ENCODE measurements at places on chromosomes 13 and 19.

DNA sequence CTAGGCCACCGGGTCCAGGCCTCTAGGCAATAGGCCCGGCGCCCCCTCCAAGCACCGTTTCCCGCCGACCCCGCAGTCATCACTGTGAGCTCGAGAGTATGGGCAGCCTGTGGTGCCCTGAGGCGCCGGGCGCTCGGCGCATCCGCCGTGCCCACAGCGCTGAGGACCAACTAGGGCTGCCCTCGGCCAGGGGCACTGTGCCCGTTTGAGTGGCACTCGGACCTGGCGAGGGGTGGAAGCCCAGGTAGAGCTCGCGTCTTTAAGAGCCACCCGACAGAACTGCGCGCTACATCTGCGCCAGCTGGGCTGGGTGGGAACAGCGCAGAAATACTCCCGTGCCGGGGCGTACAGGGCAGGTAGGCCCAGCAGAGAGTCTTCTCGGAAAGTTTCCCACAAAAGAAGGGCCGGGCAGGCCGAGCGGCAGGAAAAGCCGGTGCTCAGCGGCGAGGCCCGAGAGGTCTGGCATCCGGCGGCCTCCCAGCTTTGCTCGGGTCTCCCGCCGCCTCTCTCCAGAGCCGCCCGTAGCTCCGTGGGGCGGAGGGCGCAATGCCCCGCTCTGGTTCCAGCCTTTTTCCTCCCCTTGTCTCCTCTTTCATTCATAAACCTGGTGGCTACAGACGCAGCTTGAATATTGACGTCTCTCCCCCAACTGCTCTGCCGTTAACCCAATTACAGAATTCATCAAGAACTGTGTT lies 5.4 kb upstream of the SOX1 start:
- no peak for DNase-seq
- H3K27me3 ChIP-seq: peaks cover 96% of the 10 kb centered on the region
- no peak overlapping the region for H3K4me3 ChIP-seq
- H3K27ac ChIP-seq: no peak overlapping the region
- H3K4me1 ChIP-seq: no peaks in the 10 kb centered on the region

DNA sequence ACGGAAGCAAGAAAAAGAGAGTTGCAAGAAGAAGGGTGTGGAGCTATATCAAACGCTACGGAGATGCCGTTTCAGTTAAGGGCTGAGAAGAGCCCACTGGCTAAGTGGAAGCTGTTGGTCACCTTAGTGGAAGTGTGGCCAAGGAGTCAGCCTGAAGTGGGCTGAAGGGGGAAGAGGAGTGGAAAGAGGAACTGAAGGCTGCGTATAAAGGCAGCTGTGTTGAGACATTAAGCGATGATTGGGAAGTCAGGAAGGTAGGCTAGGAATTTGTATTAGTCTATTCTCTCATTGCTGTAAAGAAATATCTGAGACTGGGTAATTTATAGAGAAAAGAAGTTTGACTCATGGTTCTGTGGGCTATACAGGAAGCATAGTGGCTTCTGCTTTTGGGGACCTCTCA lies 14.1 kb upstream of the FRY start:
- H3K27ac ChIP-seq: peak overlapping the region; percentile 34
- H3K4me1 ChIP-seq: peaks cover 26% of the 10 kb centered on the region
- H3K4me3 ChIP-seq: no peak overlapping the region
- peak; percentile 75 for DNase-seq
- H3K27me3 ChIP-seq: no peaks in the 10 kb centered on the region

GRCh38 chr13:92122186-92122853 lies 723.9 kb downstream of the GPC5 start:
- H3K4me3 ChIP-seq: no peak overlapping the region
- no peaks in the 10 kb centered on the region for H3K4me1 ChIP-seq
- no peak for DNase-seq

DNA sequence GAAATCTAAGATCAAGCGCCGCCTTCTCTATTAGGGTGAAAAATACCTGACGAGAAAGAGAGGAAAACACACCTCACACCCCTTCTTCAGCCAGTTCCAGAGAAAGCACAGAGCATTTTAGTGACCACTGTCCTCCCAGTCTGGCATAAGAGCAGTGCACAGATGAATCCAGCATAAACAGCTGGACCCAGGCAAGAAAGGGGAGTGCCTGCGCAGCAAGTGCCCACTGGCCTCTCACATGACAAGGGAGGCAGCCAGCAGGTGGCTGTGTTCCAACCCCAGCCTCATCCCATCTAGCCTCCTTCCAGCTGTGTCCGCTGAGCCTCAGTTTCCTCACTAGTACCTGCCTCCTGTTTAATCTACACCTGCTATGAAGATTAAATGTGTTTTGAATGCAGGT lies 8.0 kb downstream of the MED26 start:
- H3K4me1 ChIP-seq: peaks cover 13% of the 10 kb centered on the region
- H3K27ac ChIP-seq: peak overlapping the region; percentile 7
- DNase-seq: no peak
- no peak overlapping the region for H3K4me3 ChIP-seq
- H3K27me3 ChIP-seq: no peaks in the 10 kb centered on the region

- H3K27ac ChIP-seq: no peak overlapping the region
- H3K4me1 ChIP-seq: no peaks in the 10 kb centered on the region
- H3K4me3 ChIP-seq: no peak overlapping the region
- DNase-seq: no peak
These were observed 265.9 kb downstream of the MYO16 start for GRCh38 chr13:108895220-108895704.

GRCh38 chr13:111973605-111974340 lies 93.2 kb upstream of the SOX1 start:
- H3K36me3 ChIP-seq: no peaks in the 10 kb centered on the region
- no peak overlapping the region for H3K27ac ChIP-seq
- H3K4me1 ChIP-seq: no peaks in the 10 kb centered on the region
- H3K27me3 ChIP-seq: no peaks in the 10 kb centered on the region
- no peak overlapping the region for H3K4me3 ChIP-seq

DNA sequence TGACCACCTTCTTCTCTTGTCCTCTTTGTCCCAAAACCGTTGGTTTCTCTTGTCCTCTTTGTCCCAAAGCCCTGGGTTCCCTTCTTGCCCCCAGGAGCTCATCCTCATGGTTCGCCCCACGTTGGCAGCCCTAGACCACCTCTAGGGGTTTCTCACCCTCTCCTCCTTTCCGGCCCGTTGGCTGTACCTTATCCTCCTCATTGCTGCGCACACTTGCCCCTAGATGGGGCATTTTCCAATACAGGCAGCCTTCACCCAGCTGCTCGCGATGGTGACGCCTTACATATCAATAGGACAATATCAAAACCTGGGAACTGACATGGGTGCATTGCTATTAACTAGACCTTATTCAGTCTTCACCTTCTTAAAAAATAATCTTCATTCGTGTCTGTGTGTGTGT lies 86.5 kb downstream of the IPO5 start:
- H3K36me3 ChIP-seq: no peaks in the 10 kb centered on the region
- no peak overlapping the region for H3K27ac ChIP-seq
- no peaks in the 10 kb centered on the region for H3K4me1 ChIP-seq
- DNase-seq: no peak
- H3K4me3 ChIP-seq: no peak overlapping the region
- no peaks in the 10 kb centered on the region for H3K27me3 ChIP-seq

DNA sequence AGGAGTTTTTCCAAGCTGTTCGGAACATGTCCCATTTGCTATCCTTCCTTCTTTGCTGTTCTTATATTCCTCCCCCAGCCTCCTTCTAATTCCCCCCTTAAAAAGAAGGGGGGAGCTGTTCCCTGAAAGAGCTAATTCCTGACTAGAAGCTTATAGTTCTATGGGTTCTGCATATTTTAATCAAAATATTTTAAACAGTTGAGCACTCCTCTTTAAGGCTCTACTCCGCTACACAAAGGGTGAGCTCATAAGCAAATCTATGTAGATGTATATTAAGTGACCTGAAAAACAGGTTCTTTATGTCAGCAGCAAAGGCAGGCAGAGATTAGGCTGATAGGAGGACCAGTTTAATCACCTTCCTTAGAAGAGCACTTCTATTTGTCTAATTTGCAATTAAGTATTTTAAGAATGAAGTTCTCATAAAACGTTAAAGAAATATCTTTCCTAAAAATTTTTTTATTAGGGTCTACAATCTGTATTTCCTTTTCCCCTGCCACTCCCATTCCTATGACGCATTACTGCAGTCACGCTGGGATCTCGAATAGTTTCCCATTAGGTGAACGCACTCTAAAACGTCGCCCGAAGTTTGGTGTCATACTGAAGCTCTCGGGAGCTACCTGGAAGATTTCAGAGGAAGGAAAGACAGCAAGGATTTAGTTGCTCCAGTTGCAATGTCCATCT lies 5.2 kb downstream of the EFNB2 start:
- H3K27ac ChIP-seq: no peak overlapping the region
- H3K4me3 ChIP-seq: no peak overlapping the region
- H3K36me3 ChIP-seq: no peaks in the 10 kb centered on the region
- peaks cover 17% of the 10 kb centered on the region for H3K4me1 ChIP-seq
- peaks cover 76% of the 10 kb centered on the region for H3K27me3 ChIP-seq

- no peaks in the 10 kb centered on the region for H3K27me3 ChIP-seq
- H3K27ac ChIP-seq: no peak overlapping the region
- DNase-seq: no peak
- no peak overlapping the region for H3K4me3 ChIP-seq
These were observed 56.7 kb downstream of the GNG7 start for GRCh38 chr19:2645826-2646225.

GRCh38 chr13:24074678-24075077 lies 85.8 kb upstream of the SPATA13 start:
- peaks cover 5% of the 10 kb centered on the region for H3K4me1 ChIP-seq
- H3K27me3 ChIP-seq: no peaks in the 10 kb centered on the region
- DNase-seq: peak; percentile 35
- H3K36me3 ChIP-seq: no peaks in the 10 kb centered on the region
- H3K4me3 ChIP-seq: no peak overlapping the region

- DNase-seq: no peak
- no peaks in the 10 kb centered on the region for H3K4me1 ChIP-seq
- no peak overlapping the region for H3K4me3 ChIP-seq
- H3K27ac ChIP-seq: no peak overlapping the region
- H3K27me3 ChIP-seq: no peaks in the 10 kb centered on the region
These were observed 83.8 kb upstream of the KL start for GRCh38 chr13:32932376-32932775.

DNA sequence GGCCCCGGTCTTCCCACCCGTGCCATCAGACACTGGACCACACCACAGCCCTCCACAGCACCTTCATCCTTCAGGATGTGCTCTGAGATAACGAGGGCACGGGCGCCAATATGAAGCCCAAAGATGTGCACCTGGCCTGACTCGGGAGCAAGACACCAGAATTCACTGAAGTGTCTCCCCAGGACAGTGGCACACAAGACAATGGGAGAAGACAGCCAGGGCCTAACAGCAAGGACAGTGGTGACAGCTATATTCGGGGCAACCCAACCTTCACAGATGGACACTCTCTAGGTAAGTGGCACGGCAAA lies 7.2 kb downstream of the DDX39A start:
- no peak overlapping the region for H3K4me3 ChIP-seq
- no peaks in the 10 kb centered on the region for H3K27me3 ChIP-seq
- H3K4me1 ChIP-seq: peaks cover 10% of the 10 kb centered on the region
- H3K27ac ChIP-seq: no peak overlapping the region

- no peak overlapping the region for H3K27ac ChIP-seq
- no peaks in the 10 kb centered on the region for H3K27me3 ChIP-seq
- H3K36me3 ChIP-seq: no peaks in the 10 kb centered on the region
- no peak for DNase-seq
- no peaks in the 10 kb centered on the region for H3K4me1 ChIP-seq
These were observed 111.4 kb downstream of the STOML3 start for GRCh38 chr13:38879278-38879677.

GRCh38 chr13:110932588-110932987 lies 17.7 kb upstream of the ANKRD10 start:
- H3K36me3 ChIP-seq: no peaks in the 10 kb centered on the region
- no peak overlapping the region for H3K27ac ChIP-seq
- peaks cover 4% of the 10 kb centered on the region for H3K27me3 ChIP-seq
- DNase-seq: no peak
- H3K4me3 ChIP-seq: no peak overlapping the region

DNA sequence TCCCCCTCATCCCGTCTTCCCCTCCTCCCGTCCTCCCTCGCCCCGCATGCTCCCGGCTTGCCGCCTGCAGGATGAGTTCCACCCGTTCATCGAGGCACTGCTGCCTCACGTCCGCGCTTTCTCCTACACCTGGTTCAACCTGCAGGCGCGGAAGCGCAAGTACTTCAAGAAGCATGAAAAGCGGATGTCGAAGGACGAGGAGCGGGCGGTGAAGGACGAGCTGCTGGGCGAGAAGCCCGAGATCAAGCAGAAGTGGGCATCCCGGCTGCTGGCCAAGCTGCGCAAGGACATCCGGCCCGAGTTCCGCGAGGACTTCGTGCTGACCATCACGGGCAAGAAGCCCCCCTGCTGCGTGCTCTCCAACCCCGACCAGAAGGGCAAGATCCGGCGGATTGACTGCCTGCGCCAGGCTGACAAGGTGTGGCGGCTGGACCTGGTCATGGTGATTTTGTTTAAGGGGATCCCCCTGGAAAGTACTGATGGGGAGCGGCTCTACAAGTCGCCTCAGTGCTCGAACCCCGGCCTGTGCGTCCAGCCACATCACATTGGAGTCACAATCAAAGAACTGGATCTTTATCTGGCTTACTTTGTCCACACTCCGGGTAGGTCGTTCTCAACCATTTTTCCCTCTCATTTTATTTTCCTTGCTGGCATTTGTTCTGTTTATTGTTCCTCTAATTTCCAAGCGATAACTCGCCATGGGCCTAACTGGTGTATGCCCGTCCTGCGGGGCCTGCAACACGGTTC lies 29.8 kb downstream of the NFIX start:
- DNase-seq: peak; percentile 11
- H3K4me1 ChIP-seq: peaks cover 36% of the 10 kb centered on the region
- no peaks in the 10 kb centered on the region for H3K36me3 ChIP-seq
- H3K4me3 ChIP-seq: peak overlapping the region; percentile 60
- H3K27me3 ChIP-seq: peaks cover 10% of the 10 kb centered on the region

GRCh38 chr19:16274447-16274846 lies 50.2 kb upstream of the KLF2 start:
- H3K4me3 ChIP-seq: no peak overlapping the region
- no peak overlapping the region for H3K27ac ChIP-seq
- no peaks in the 10 kb centered on the region for H3K36me3 ChIP-seq
- DNase-seq: no peak

- H3K27me3 ChIP-seq: no peaks in the 10 kb centered on the region
- no peak overlapping the region for H3K27ac ChIP-seq
- no peaks in the 10 kb centered on the region for H3K4me1 ChIP-seq
- peak; percentile 4 for DNase-seq
These were observed 16.2 kb downstream of the UNC13A start for GRCh38 chr19:17671906-17672305.

DNA sequence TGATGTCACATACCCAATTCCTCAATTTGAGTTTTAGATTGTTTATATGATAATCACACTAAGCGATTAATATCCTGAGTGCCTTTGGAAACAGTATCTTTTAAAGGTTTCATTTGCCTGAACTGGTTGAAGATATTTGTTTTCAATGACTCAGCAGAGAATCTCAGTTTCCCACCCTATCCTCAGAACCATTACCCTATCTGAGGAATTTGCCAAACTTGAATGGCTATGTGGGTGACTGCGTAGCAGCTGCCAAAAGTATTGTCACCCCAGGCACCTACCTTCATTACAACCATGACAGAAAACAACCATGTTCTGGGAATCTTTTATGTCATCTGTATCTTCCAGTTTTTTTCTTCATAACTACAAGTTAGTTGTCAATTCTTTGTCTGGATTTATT lies 440.1 kb upstream of the NBEA start:
- H3K4me3 ChIP-seq: no peak overlapping the region
- no peaks in the 10 kb centered on the region for H3K4me1 ChIP-seq
- H3K27me3 ChIP-seq: no peaks in the 10 kb centered on the region

GRCh38 chr19:23596872-23597271 lies 90.1 kb downstream of the ZNF675 start:
- no peak overlapping the region for H3K27ac ChIP-seq
- H3K36me3 ChIP-seq: no peaks in the 10 kb centered on the region
- H3K27me3 ChIP-seq: no peaks in the 10 kb centered on the region

GRCh38 chr13:84208246-84208910 lies 326.1 kb upstream of the SLITRK1 start:
- DNase-seq: no peak
- no peaks in the 10 kb centered on the region for H3K36me3 ChIP-seq
- H3K27ac ChIP-seq: no peak overlapping the region
- H3K4me1 ChIP-seq: no peaks in the 10 kb centered on the region
- no peaks in the 10 kb centered on the region for H3K27me3 ChIP-seq
- no peak overlapping the region for H3K4me3 ChIP-seq

Data from CD14-positive monocyte (primary cell).